Erythroblast (primary cell): ENCODE measurements at places on chromosomes 1 and 21.

DNA sequence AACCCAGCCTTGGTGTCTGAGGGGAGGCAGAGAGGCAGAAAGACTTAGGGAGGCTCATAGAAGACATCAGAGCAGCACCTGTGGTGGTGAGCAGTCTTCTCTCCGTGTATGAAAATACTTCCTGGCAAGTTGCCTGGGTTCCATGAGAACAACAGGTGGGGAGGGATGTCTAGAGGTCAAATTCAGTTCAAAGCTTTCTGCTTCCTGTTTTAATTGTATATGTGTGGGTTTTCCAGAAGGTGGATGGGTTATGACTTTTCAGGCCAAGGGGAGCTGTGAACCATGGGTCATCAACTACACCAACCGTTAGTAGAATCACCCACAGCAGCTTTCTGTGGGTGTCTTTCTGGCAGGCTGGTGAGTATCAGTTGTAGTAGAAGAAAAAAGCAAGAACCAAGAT is 4.1 kb upstream of the FCRL2 start:
- DNase-seq: no peak

DNA sequence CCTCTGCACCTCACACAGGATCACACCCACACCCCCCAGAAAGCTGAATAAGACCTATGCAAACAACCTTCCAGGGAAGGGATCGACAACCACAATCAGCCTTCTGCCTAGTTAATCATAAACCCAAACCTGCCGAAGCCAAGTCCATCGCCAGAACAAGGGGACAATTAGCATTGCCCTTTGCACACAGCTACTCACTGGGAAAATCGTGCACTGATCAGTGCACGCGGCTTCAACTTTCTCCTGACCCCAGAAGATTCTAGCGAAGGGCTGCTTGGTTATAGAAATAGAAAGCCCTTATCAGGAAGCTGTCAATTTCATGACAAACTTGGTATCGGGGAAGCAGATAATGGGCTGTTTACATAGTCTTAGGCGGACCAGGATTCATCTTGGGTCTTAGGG is 29.5 kb downstream of the RUNX1 start:
- DNase-seq: no peak

DNA sequence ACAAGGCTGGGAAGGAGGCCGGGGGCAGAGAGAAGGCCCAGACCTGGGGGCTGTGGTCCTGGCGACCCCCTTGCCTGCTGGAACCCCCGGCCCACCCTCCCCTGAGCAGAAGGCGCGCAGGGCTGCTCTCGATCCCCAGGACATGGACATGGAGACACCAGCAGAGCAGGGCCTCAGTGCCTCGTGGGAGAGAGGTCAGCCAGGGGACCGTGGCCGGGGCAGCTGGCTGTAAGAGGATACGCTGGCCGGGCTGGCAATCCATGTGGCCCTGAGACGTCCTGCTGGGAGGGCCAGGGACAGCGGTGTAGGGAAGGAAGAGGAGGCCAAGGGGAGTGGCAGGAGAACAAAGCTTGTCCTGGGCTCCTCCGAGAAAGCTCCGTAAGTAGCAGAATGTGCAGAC is 132.2 kb downstream of the CASZ1 start:
- no peak for DNase-seq

DNA sequence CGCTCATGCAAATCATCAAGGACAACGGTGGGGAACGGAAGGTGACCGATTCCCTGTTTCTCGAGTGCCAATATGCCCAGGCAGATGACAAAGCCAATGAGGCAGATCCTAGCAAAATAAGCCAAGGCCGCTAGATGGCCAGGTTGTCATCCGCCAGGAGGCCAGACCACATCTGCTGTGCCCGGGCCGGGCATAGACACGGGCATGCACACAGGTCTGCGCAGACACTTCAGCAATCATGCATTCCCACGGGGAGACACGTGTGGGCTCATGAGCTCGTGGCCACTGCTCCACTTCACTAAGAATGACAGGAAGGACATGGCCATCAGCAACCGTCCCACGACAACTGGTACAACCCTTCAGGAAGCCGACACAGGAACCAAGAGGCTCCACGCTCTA is 23.4 kb downstream of the WDR4 start:
- no peak for DNase-seq

DNA sequence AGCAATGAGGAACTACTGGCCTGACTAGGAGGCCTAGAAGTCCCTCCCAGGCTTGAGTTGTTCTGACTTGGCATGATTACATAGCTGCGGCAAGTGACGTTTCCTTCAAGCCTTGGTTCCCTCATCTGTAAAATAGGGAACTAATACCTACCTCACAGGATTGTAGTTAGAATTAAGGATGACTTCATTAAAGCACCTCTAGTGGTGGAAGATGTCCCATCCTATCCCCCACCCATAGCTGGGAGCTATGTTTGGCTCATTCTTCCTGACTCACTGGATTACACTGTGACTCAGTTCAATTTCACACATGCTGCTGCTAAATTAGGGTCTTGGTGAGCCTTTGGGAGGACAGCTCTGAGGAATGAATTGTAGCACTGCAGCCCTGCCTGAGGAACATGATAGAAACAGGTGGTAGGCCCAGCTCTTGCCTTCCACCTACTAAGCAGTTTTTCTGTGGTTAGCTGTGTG is 6.0 kb upstream of the SHISA4 start:
- DNase-seq: peak; percentile 38

DNA sequence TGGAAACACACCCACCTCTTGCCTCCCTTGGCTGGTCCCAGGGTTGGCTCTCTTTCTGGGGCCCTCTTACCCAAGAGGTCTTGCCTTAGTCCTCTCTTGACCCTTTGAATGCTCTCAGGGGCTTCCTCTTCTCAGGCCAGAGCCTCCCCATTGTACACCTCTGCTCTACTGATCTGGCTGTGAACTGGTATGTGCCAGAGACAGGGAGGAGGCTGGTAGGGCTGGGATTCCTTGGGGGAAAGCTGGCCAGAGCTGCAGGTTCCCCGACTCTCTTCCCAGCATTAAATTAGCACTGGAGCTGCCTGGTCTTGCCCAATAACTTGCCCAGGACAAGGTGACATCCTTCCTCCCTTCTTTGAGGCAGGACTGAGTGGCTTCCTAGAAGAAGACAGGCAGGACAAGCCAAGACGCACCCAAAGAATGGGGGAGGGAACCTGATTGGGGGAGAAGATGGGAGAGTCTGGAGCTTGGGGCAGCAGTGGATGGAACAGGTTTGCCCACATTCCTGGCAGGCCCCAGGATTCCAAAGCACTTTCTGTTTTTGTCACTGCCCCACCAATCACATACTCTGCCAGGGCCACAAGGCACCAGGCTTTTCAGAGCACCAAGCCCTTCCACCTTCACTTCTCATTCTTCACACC is 37.2 kb upstream of the CITED4 start:
- no peak for DNase-seq

GRCh38 chr1:42961312-42962091 is 2.8 kb upstream of the SLC2A1 start:
- DNase-seq: no peak

DNA sequence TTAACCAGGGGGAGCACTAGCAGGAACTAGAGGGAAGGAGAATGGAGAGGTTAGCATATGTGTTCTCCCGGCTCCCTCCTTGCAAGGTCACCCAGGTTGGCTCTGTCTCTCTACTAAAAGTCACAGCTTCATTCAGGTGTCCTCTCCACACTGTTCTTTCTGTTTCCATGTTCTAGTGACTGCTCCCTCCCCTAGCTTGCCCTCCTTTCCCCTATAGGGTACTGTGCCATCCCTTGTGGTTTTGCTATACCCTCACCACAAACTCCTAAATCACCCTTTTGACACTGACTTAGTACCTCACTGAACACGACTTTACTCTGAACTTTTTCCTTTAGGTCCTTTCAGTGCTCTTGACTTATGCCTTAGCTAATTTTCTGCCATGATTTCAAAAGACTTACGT is 389.3 kb downstream of the ST6GALNAC3 start:
- no peak for DNase-seq

DNA sequence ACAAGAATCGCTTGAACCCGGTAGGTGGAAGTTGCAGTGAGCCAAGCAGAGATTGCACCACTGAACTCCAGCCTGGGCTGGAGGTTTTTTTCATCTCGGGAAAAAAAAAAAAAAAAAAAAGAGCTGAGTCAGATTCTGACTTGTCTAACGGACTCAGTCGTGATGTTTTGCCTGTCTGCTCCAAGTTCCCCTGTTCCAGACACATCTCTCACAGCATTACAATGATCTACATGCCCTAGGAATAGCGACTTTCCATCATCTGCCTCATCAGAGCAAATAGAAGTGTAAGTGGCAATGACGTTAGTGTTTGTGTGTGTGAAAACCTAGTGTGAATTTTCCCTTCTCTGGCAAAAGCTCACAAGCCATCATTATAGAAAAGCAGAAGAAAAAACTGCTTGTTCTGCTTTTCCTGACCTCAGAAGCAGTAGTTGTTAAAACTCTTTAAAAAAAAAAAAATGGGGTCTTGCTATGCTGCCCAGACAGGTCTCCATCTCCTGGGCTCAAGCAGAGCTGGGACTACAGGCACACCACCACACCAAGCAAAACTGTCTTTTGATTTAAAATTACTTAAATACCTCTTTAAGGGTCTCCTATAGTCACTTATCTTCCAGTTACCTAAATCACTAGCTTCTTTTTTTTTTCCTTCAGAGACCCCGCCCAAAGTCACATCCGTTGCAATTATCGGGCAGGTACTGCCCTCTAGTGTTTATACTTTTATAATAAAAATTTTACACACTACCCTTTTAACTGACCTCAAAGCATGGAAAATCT is 37.3 kb downstream of the PLEKHO1 start:
- peak; percentile 77 for DNase-seq

DNA sequence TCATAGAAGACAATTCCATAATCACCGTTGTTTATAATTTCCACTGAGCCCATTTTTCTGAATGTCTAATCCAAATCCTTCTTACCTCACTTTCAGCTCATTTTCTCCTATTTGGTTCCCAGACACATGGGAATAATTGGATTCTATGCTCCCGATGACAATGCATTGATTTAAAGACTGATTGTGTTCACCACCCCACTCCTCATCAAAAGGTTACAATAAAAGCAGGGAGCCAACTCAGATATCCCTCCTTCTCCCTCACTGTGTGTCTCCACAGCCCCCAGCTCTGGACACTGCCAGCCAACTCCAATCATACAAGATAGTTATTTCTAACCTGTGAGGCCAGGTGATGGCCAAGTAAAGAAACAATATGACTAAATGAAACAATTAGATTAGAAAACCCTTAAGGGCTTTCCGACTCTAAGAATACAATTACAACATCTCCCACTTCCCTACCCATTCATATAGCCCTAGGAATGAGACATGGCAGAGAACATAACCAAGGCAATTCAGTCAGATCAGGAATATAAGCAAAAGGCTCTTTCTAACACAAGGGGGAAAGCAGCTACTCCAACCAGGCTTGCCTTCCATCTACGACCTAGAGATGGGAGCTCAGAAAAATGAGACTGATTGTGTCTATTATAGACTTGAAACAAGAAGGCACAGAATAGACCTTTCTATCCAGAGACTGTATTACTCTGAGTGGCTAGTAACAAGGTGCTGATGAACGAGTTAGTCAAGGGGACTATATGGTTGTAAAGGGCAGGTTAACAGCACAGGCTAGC is 28.5 kb upstream of the CADM3 start:
- DNase-seq: no peak

- no peak for DNase-seq
These were observed 85.7 kb upstream of the CD34 start for GRCh38 chr1:207996636-207997035.

DNA sequence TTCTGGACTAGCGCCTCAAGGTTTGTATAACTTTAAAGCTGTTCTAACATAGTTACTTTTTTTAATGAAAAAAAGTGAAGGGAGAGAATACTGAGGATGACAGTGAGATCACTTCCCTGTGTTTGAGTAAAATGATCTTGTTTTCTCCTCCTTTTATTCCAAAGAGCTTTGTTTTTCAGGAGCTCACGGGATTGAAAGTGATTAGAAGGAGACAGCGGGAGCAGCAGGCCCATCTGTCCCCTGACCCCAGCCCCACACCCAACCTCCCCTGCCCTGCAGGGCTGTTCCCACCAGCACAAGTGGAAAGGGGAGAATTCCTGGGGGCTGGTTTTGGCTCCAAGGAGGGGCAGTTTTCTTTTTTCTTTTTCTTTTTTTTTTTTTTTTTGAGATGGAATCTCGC is 2.1 kb upstream of the DNMT3L start:
- no peak for DNase-seq

GRCh38 chr1:16146279-16147155 is 9.4 kb downstream of the EPHA2 start:
- DNase-seq: peak; percentile 33

GRCh38 chr1:198677871-198678270 is 39.0 kb downstream of the PTPRC start:
- no peak for DNase-seq

DNA sequence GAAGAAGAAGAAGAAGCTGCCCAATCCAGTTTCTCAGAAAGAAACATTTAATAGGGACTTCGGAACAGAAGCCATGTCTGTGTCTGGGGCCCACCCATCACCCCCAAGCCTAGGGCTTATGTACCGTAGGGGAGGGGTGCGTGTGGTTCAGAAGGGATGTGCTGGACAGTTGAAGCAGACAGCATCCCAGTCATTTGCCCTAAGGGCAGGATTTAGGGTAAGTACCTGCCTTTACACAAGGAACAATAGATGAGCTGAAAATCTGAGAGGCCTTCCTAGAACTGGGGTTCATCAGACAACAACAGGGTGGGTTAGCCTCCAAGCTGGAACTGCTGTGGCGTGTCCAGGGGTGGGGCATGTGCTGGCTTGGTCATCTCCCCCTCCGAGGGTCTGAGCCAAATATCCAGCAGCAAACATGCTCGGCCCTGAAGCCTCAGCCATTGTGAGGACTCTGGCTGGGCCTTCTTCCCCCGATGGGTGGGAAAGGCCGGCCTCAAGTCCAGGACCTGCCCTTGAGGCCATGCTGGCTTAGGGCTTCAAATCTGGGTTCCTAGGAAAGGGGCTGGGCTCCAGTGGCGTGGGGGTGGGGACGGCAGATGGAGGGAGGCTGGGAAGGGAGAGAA is 12.1 kb downstream of the CSTB start:
- no peak for DNase-seq

DNA sequence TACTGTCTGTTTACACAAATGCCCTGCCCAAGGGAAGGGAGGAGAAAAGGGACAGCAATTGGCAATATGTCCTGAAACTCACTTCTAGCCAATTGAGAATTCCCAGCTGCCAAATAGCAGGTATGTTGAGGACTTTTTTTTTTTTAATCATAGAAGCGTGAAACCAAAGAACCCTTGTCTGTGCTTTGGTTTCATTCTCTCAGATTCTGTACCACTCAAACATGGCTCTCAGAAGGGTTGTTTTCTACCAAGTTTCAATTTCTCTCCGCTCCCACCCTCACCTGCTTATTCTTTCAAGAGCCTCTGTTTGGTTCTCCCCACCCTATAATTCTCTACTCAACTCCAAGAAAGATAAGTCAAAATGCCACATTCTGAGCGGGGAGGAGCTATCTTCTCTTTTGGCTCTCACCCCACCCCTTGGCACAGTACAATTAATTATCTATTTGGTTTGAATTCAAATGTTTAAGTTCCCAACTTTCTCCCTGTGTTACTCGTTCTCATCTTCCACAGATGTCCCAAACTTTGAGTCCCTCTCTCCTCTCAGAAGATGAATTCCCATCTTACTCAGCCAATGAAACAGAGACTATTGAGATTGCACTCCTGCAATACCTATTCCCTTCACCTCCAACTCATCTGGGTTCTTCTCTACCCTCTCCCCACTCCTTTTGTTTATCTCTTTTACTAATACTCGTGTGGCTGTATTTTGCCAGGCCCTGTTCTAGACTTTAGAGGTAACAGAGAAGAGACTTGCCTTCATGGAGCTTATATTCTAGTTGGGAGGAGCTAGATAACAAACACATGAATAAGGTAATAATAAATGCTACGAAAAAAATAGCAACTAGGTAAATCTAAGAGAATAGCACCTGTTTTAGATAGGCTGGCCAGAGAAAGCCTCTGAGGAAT is 3.9 kb upstream of the TP53BP2 start:
- DNase-seq: no peak

GRCh38 chr1:29956349-29957030 is 720.2 kb downstream of the PTPRU start:
- no peak for DNase-seq
